SW480 (cell line): ENCODE measurements at places on chromosomes 3 and 15.

DNA sequence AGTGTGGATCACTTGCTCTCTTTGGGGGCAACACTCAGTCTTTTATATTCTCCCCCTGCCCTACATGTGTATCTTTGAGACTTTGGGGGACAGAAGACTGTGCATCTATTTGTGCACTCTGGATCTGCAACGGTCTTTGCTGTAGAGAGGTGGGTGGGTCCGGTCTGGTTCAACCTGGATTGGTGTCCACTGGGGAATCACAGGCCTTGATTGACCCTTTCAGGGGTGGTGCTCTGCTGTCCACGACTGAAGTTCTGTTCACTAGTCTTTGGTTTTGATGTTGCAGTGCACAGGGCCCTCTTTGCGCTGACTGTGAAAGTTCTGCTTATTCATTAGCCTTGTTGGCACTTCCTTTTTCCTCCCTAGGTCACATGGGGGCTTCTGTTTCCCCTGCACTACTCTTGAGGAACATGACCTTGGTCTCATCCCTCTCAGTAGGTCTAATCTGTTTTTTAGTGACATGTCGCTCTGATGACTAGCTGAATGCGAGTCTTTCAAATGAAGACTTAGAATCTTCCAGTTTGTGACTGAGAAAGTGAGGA, 284.2 kb downstream of the SV2B start:
- DNase-seq: no peak

GRCh38 chr3:101027286-101027685, 34.1 kb upstream of the ABI3BP start:
- no peak for DNase-seq

DNA sequence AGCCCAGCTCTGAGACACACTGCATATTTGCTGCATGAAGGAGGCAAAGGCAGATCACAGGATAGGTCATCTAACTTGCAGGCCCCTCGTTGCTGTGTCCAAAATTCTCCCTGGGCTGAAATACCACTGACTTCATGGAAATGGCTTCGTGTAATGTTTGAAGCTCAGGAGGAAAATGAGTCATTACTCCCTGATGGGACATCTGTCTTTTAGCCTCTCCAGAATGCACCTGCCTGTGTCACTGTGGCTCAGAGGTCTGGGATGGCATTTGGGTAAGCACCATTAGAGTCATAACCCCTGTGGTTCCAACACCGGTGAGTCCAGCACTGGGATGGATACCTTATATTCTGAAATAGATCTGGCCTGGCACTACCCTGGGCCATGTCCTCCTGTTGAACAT, 51.5 kb downstream of the IL12A start:
- no peak for DNase-seq

- DNase-seq: no peak
Observed at GRCh38 chr3:182606905-182607504, 186.3 kb upstream of the ATP11B start.
